ENCODE measurements at places on chromosomes 16 and 17. TPM values are rescaled to one million over a fixed set of nuclear protein-coding genes. Genes with fewer than 3 reads are reported as not detected.
A peak's percentile ranks its signal among the peaks of the same experiment; 100 is the strongest.

DNA sequence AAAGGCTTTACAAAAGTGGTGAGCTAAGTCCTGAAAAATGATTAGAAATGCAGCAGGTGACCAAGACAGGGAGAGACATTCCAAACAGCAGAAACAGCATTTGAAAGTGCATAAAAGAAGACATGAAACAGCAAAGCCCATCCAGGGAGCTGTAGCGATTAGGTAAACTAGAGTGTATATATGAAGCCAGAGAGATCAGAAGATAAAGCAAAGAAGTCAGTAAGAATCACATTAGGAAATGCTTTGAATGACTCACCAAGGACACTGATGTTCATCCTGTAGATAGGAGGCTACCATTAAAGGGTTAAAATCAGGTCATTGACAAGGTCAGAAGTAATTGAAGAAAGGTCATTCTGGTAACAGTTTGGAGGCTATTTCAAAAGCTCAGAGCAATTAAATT lies 27.6 kb upstream of the VAT1L start:
- no peak for DNase-seq

- DNase-seq: no peak
Observed at GRCh38 chr16:10980813-10981212, 36.4 kb downstream of the CLEC16A start.

The SCNN1B gene
- 9.5 TPM for total RNA-seq

GRCh38 chr17:69503711-69504110 lies 89.2 kb downstream of the MAP2K6 start:
- no peak for DNase-seq

DNA sequence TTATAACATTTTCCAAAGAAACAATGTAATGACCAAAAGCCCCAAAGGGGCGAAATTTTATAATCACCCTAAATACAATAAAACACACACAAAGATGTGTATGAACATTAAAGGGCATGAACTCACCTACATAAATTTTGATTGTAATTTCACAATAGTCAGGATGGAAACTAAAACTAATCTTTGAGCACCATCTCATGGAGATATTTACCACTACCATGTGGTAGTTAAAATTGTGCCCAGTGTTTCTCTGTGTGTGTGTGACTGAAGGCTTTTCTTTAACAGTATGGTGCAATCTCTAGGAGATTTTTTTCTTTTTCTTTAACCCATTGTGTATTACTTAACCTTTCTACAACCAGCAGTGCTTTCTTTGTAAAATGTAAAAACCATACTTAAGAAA lies 19.7 kb upstream of the MEIOC start:
- peak; percentile 54 for DNase-seq

GRCh38 chr16:27717726-27718125 lies 167.8 kb downstream of the KATNIP start:
- no peak for DNase-seq

GRCh38 chr17:81487487-81488275 lies 24.9 kb downstream of the ACTG1 start:
- peak; percentile 47 for DNase-seq

DNA sequence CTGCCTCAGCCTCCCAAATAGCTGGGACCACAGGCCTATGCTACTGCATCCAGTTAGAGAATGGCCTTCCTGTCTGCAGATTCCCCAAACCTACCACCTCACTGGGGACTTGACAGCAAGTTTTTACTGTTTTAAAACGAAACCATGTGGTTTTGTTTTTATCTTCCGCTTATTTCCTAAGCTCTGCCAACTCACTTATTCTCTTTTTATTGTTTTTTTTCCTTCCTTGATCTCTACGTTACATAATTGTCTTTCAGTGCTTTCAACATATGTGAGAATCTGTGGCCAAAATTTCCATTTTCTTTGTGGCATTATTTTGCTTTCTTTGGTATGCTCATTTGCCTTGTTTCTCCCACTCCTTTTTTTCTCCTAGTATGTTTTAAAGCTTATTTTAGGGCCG lies 14.6 kb upstream of the SLC38A7 start:
- DNase-seq: no peak

The CACNA1G gene
- total RNA-seq: not detected

- DNase-seq: peak; percentile 28
Observed at GRCh38 chr17:68514831-68515635, 2.8 kb downstream of the PRKAR1A start.

The SOX9 gene
- 4.5 TPM for total RNA-seq

DNA sequence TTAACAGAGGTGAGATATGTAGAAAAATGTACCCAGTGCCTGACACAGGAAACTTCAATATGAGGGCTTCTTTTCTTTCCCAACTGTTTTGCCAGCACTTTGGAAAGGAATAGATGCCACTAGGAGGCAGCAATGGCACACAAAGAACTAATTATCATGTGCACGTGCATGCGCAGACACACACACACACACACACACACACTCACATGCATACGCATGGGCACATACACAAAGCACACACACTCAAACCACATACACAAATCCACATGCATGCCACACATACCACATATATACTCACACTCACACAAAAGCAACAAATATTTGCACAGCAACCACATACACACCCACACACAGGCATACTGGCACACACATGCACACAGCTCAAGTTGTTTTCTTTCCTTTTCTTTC lies 8.8 kb upstream of the CEP112 start:
- peak; percentile 79 for DNase-seq

The MEIOC gene
- not detected for total RNA-seq

DNA sequence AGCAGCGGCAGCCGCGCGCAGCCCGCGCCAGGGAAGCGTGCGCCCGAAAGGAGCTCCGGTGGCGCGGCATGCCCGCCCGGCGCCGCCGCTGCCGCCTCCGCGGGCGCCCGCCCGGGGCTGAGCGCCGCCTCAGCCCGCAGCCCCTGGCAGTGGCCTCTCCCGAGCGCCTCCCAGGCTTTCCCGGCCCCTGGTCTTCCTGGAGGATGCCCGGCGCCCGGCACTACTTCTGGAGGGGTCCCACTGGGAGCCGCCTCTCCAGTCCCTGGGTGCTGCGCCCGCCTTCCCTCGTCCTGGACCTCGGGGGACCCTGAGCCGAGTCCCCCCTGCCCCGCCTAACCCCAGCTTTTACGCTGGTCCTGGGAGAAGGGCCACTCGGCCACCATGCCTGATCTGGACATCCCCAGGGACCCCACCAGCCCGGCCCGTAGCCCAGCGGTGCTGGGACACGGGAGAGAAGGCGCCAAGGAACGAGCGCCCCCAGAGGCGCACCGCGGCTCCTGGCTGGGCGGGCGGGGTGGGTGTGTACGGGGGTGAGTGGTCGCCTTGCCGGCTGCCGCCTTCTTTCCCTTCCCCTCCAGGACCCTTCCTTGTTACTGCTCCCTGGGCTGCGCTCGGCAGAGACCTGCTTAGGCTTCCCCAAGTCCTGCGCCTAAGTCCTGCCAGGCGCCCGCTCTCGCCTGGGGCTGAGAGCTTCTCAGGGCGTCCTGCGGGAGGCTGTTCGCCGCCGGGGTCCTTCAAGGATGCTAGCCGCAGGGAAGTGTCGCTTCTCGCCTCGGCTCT lies 704 bp downstream of the ASIC2 start:
- no peak for DNase-seq

The EARS2 gene
- total RNA-seq: 32.8 TPM

The PRSS53 gene
- 4.4 TPM for total RNA-seq

- DNase-seq: peak; percentile 1
Observed at GRCh38 chr17:68428498-68429172, 28.7 kb downstream of the WIPI1 start.
